Stimulated activated naive CD8-positive, alpha-beta T cell treated with anti-CD3 and anti-CD28 coated beads, Interleukin-15, Interleukin-2, amounts not matched to agents 100 U/mL and 50 U/mL, for 24 hours (primary cell): ENCODE measurements at places on chromosomes 12 and 14.

DNA sequence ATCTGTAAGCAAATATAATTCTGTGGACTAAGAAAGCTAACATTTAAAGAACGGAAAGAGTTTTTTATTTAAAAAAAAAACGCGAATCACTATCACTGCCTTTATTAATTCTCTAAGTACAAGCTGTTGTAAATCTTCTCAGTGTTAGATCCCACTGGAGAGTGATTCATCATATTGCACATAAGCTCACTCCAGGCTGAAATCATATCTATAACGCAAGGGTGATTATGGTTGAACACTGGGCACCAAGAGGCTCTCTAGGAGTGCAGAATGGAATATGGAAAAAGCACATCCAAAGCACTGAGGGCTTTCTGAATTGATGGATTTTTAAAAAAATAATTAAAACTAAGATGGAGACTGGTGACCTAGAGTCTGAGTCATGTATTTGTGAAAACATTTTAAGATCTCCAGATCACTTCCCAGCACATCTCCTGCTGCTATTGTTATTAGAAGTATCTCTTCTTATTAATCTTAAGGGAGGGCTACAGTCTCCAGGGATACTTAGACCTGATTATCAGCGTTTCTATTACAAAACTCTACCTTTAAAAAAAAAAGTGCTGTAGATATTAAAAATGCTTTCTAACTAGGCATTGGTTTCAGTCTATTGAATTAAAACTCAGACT lies 1106.8 kb downstream of the AACS start:
- DNase-seq, result no peak

DNA sequence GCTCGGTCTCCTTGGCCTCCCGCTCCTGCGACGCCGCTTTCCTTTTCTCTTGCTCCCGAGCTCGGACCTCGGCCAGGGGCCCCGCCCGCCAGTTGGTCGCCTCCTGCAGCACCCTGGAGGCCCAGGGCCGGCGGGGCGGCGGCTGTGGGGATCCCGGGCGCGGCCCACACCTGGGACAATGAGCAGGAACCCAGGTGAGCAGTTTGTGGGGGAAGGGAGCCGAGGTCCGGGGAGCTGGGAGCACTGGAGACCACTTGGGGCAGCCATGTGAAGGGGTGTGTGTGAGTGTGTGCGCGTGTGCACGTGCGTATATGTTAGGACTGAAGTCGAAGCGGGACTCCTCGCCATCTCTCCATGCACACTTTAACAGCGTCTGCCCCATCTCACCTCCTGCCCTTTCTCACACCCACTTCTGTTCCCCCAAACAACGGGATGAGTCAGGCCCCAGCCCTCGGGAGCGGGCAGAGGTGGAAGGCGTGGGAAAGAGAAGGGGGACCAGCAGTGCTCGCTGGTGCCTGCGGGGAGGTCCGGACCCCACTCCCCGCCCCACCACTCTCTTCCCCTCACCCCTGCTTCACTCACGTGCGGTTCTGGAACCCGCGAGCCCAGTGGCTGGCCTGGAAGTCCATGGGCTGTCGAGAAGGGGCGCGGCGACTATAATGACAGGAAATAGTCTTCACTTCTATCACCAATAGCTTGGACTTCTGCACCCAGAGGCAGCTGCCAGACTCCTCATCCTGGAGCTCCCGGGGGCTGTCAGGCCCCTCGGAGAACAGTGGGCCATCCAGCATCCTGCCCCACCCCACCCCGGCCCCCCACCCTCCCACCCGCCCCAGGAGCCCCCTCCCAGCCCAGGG lies 450 bp downstream of the DDN start:
- DNase-seq, result peak; percentile 54

DNA sequence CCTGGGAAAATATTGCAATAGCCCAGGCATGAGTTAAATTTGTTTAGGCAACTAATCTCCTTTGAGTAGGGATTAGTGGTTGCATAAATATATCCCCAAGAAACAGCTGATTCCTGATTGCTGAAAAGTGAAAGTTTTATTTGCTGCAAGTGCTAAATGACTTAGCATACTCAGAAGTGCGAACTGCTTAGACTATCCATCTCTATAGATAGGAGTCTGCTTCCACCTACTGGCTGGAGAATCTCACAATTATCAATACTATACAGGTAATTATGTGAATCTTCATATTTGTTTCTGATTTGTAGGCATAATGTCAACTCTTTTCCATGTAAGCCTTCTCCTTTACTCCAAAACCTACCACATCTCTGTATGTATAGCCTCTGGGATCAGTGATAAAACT lies 12.0 kb upstream of the SLCO1B3 start:
- DNase-seq, result no peak

DNA sequence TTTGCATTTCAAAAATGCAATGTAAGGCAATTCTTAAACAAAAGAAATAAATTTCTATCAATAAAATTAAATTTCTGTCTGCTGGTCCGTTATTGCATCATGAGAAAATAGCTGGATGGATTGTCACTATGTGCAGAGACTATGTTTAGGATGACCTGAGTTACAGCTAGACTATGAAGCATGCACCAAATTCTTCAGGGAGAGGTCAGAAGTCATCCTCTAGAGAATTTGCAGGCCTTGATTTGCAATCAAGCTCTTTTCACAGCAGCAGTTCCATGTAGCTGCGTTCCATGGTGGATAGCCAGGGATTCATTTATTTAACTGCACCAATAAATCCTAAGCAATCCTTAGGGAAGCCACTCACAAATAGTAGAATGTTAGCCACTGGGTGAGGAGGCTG lies 253.7 kb downstream of the MSRB3 start:
- no peak for DNase-seq

GRCh38 chr12:14849661-14850060 lies 6.3 kb upstream of the ART4 start:
- no peak for DNase-seq

- no peak for DNase-seq
These were observed 671.5 kb downstream of the MED13L start for GRCh38 chr12:115606040-115606439.

DNA sequence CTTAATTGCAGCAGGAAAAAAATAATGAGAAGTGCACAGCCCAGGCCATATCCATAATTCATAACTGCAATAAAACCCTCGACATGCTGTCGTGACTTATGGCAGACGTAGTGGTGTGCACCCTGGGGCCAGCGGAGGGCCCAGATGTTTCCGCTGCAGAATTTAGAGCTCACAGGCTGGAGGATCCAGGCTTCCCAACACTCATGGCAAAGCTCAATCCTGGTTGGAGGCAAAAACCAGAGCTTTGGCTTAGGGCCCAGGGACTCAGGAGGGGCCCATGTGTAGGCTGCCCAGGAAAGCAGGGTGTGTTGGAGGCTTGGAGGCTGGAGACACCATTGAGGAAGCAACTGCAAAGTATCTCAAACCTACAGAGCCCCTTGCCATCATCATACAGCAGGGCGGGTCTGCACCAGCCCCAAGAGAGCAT lies 68.7 kb downstream of the SERPINA3 start:
- DNase-seq, result no peak

DNA sequence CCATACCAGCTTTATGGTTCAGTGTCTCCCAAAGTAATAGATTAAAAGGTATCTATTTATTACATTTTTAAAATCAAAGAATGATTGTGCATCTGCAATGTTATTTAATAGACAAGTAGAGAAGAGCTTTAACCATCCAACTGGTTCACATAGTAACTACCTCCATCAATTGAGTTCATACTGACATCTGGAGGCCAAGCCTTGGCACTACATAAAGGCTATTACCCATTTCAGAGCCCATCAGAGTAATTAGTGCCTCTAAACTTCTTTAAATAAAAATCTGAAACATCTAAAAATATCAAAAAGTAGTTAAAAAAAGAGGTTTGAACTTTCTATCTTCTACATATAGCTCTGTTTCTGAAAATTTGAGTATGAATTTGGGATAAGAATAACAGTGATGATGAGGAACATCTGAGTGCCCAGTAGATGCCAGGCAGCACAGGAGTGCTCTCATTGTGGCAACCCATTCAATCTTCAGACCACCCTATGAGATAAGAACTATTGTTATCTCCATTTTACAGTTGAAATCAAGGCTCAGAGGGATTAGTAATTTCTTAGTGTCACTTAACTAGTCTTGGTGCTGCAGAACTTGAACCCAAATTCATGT lies 132.9 kb upstream of the DAAM1 start:
- no peak for DNase-seq
